ENCODE measurements at places on chromosomes 3 and 15. TPM values are rescaled to one million over a fixed set of nuclear protein-coding genes. Genes with fewer than 3 reads are reported as not detected.

The TMEM89 gene
- polyA plus RNA-seq = not detected

The SLITRK3 gene
- 2.4 TPM for polyA plus RNA-seq

The CAMKV gene
- 0.20 TPM for polyA plus RNA-seq

The CLDN1 gene
- 66.8 TPM for polyA plus RNA-seq

The LEKR1 gene
- polyA plus RNA-seq = 4.1 TPM

The OXSR1 gene
- polyA plus RNA-seq = 33.5 TPM

The GP9 gene
- polyA plus RNA-seq = 0.33 TPM

The COLQ gene
- polyA plus RNA-seq = 6.1 TPM

The CFAP161 gene
- polyA plus RNA-seq = 0.37 TPM

The SIN3A gene
- 56.0 TPM for polyA plus RNA-seq

The PFKFB4 gene
- polyA plus RNA-seq = 6.5 TPM

The IRAK2 gene
- 0.95 TPM for polyA plus RNA-seq

The SERF2 gene
- polyA plus RNA-seq = 618 TPM

The IQCF5 gene
- not detected for polyA plus RNA-seq

The AMT gene
- polyA plus RNA-seq = 18.8 TPM

The LHFPL4 gene
- polyA plus RNA-seq = 0.06 TPM

The C3orf85 gene
- polyA plus RNA-seq = 14.5 TPM

The NANOGP8 gene
- polyA plus RNA-seq = not detected

The KAT2B gene
- 30.8 TPM for polyA plus RNA-seq

The RTP4 gene
- 0.76 TPM for polyA plus RNA-seq

The CHST13 gene
- polyA plus RNA-seq = 2.4 TPM

The GOLGA8R gene
- 5.0 TPM for polyA plus RNA-seq

The RASGRP1 gene
- 15.0 TPM for polyA plus RNA-seq

The MYRIP gene
- polyA plus RNA-seq = 2.2 TPM

The GABRB3 gene
- polyA plus RNA-seq = 7.3 TPM

The LRRC34 gene
- 14.3 TPM for polyA plus RNA-seq

The ANKUB1 gene
- polyA plus RNA-seq = 0.63 TPM

The GNAI2 gene
- polyA plus RNA-seq = 248 TPM

The GJD2 gene
- not detected for polyA plus RNA-seq

The MYO1E gene
- polyA plus RNA-seq = 140 TPM

The SST gene
- polyA plus RNA-seq = 0.34 TPM

The IL16 gene
- 4.1 TPM for polyA plus RNA-seq

The DNAH12 gene
- 0.70 TPM for polyA plus RNA-seq

The POC1A gene
- 6.7 TPM for polyA plus RNA-seq

The STXBP5L gene
- 0.44 TPM for polyA plus RNA-seq

The CLRN1 gene
- not detected for polyA plus RNA-seq

The CILP gene
- 3.5 TPM for polyA plus RNA-seq

The RTP1 gene
- not detected for polyA plus RNA-seq

The VEPH1 gene
- polyA plus RNA-seq = 61.3 TPM

The CTXN2 gene
- polyA plus RNA-seq = 0.09 TPM

The SLC24A5 gene
- polyA plus RNA-seq = 1.1 TPM

The MED12L gene
- polyA plus RNA-seq = 2.4 TPM

The MAGEL2 gene
- polyA plus RNA-seq = 5.3 TPM

The FSIP1 gene
- polyA plus RNA-seq = 2.2 TPM

The CCNB2 gene
- 34.0 TPM for polyA plus RNA-seq

The IP6K2 gene
- polyA plus RNA-seq = 159 TPM

The RTP3 gene
- not detected for polyA plus RNA-seq

The GASK1A gene
- polyA plus RNA-seq = 3.7 TPM

The GNAT1 gene
- polyA plus RNA-seq = not detected

The MAP6D1 gene
- 0.72 TPM for polyA plus RNA-seq

The BAHD1 gene
- polyA plus RNA-seq = 27.3 TPM
